ENCODE measurements at places on chromosomes 11 and 22. TPM values are rescaled to one million over a fixed set of nuclear protein-coding genes. Genes with fewer than 3 reads are reported as not detected.

OR5D13 gene
- total RNA-seq = not detected

OR51L1 gene
- total RNA-seq = not detected

CHADL gene
- 0.28 TPM for total RNA-seq

SERHL2 gene
- 1.3 TPM for total RNA-seq

KRTAP5-10 gene
- total RNA-seq = not detected

CCDC15 gene
- total RNA-seq = 1.6 TPM

AQP11 gene
- 0.47 TPM for total RNA-seq

TRIM3 gene
- 19.3 TPM for total RNA-seq

ADM2 gene
- under 0.01 TPM for total RNA-seq

FIBIN gene
- total RNA-seq = not detected

KIRREL3 gene
- total RNA-seq = not detected

ANO1 gene
- 0.09 TPM for total RNA-seq

DDIAS gene
- 5.0 TPM for total RNA-seq

BTG4 gene
- total RNA-seq = not detected

HPX gene
- total RNA-seq = 0.28 TPM

ALG8 gene
- total RNA-seq = 32.5 TPM

NEU3 gene
- 5.1 TPM for total RNA-seq

OR2AT4 gene
- total RNA-seq = not detected

SMTNL1 gene
- total RNA-seq = not detected

THY1 gene
- 0.38 TPM for total RNA-seq

OR8B3 gene
- not detected for total RNA-seq

UNC93B1 gene
- total RNA-seq = 9.0 TPM
